Urothelium cell line (cell line): ENCODE measurements at places on chromosomes 4 and X.

DNA sequence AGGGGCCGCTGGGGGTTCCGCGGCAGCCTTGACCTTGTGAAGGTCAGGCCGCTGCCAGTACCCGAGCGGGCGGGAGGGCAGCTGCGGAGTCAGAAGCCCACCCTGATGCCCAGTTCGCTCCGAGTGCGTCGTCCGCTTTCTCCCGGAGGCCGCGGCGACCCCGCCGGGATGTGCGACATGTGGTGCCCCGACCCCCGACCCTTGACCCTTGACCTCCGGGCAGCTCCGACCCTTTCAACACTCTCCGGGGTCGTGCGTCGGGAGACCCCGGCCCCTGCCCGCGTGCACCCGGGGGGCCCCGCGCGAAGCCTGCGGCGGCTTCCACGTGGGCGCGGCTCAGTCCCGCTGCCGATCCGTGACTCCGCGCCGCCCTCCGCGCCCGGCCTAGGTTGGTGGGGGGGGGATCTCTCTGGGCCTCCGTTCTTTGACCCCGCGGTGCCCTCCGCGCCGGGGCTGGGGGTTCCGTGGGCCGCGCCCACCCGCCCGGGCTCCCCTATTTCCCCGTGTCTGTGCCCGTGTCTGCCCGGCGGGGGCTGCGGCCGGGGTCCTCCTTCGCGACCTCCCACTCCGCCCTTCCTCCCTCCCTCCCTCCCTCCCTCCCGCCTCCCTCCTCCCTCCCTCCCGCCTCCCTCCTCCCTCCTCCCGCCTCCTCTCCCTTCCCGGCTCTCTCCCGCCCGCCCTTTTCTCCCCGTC is 609 bp upstream of the SLC25A6 start:
- DNase-seq, result peak; percentile 30

- no peak for DNase-seq
Measured at GRCh38 chrX:57227691-57228090, 58.8 kb upstream of the FAAH2 start.

DNA sequence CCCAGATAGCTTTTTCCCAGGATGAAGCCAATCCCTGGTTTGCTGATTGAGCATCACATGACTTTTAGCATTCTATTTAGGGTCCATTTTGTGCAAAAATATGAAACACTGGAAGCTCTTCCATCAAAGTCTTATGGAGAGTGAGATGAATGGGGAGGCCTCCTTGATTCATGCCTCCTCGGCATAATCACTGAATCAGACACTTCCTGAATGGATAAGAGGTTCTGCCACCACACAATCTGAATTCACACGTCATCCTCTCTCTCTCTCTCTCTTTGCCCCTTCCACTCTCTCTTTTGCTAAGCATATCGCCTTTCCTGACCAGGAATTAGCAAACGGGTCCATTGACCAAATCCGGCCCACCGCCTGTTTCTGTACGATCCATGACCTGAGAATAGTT is 68.7 kb downstream of the CRMP1 start:
- DNase-seq, result no peak

DNA sequence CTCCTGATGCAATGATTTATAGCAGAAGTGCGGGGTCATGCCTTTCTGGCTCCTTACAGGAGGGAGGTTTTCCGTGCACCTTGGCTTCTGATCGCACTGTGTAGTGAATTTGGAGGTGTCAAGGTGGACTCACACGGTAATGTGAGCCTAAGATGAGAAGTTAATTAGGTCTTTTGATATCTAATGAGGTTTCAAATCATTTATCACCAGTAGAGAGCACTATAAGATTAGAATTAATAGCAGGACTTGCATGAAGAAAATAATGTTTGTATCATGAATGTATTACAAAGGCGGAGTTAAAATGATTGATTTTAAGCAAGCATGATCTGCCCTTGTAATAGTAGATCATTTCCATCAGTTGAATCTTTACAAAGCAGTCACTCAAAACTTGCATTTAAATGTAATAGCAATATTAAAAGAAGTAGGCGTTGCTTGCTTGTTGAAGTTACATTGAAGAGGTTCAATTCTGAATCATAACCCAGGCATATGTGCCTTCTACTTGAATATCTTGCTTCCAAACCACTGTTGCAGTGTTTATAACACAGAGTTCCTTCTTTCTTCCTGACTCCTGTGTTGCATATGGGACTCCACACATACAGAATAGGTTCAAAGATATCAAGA is 152.1 kb downstream of the FMR1NB start:
- DNase-seq, result no peak

DNA sequence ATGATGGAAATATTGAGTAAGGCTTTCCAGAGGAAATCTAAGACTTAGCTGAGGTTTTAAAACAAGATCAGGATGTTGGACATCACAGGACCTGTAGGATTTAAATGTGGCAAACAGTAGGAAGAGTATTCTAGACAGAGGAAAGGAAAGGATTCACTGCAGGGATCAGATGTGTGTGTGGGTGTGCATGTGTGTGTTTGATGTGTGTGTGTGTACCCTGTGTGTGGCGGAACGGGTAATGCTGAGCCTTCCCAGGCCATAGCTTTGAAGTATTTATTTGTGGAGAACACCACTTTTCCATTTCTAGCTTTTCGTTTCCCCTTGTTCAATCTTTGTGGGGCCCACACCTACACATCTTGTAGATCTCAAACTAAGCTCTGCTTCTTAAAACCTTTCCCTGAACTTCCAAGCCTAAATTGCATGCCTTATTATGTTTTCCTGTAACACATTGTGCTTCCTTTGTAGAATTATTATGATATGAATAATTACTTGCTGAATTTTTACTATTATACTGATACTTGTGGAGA is 6.9 kb downstream of the GUCY1A1 start:
- DNase-seq, result no peak

DNA sequence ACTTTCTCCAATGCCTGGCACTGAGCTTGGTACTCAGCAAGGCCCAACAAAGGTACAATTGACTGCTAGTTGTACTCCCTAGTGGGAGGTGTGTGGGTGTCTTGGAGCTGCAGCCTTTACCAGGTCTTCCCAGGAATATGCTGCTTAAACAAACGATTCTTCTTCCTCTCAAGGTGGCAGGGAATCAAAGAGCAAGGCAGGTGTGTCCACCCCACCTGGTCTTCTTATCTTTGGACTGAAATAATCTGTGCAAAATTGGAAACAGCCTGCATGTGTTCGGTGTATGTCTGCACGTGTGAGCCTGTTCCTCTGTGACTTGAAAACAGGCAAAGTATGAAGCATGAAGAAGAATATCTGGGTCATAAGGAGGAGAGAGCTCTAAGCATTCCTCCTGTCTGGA is 235.3 kb downstream of the PTTG2 start:
- DNase-seq, result no peak

- no peak for DNase-seq
Measured at GRCh38 chr4:75101906-75102786, 169.2 kb downstream of the PARM1 start.

DNA sequence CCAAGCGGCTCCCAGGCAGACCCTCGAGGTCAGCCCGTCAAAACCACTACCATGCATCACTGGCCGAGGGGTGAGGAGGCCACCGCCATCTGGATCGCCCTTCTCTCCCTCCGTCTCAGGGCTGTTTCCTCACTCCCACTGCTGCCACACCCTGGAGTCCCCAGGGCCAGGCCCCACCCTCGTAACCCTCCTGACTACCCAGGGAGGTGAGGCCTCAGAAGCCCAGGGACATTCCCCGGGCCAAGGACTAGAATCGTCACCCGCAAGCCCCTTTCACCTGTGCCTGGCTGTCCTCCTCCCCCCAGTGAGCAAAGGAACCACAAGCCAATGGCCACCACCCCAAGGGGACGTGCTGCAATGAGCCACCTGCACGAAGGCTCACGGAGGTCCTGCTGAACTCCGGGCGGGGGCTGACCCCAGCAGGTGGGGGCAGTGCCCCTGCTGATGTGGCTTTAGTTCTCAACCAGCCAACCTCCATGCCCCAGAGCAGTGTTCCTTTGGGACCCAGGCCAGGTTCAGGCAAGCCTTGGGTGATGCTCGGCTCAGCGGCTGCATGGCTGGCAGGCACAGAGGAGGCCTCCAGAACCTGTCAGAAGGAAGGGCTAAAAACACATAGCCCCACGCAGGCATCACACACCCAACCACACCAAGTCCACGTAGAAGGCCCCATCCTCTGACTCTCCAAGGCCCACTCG is 23.8 kb downstream of the PPP2R2C start:
- no peak for DNase-seq

- no peak for DNase-seq
Measured at GRCh38 chr4:166941629-166942028, 292.7 kb downstream of the SPOCK3 start.

DNA sequence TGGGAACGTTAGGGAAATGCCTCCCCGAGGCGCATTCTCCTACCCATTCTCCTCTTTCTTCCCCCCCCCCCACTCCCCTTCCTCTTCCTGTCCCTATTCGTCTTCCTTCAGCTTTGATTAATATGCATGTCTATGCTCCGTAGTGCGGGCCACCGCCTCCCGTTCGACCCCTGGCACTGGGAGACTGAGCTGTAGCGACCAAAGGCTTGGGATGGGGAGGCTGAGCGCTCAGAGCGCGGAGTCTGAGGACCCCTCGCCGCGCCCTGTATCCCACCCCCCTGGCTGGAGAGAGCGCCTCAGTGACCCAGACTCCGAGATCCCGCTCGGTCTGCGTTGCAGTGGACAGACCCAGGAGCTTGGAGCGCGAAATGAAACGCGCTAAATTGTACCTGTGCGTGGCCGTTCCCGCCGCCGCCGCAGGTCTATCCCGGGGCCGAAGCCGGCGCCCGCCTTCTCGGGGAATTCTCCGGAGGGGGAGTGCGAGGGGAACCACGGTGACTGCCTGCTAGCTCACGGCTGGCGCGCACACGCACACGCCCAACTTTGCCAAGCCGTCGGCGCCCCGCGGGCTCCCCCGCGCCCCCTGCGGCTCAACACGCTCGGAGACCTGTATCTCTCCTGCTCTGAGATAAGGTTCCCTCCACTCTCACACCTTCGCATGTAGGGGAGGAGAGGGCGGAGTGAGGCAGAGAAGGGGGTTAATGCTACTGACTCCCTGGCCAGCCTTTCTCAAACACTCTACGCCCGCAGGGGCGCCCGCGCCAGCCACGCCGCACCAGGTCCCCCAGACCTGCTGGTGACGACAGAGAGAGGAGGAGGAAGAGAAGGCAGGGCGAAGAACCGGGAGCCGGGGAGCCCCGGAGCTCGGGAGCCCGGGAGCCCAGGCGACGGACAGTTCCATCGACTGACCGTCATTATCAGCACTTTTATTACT is 1.5 kb upstream of the PTCHD1 start:
- no peak for DNase-seq

GRCh38 chr4:8854931-8855330 is 16.7 kb downstream of the HMX1 start:
- peak; percentile 60 for DNase-seq

DNA sequence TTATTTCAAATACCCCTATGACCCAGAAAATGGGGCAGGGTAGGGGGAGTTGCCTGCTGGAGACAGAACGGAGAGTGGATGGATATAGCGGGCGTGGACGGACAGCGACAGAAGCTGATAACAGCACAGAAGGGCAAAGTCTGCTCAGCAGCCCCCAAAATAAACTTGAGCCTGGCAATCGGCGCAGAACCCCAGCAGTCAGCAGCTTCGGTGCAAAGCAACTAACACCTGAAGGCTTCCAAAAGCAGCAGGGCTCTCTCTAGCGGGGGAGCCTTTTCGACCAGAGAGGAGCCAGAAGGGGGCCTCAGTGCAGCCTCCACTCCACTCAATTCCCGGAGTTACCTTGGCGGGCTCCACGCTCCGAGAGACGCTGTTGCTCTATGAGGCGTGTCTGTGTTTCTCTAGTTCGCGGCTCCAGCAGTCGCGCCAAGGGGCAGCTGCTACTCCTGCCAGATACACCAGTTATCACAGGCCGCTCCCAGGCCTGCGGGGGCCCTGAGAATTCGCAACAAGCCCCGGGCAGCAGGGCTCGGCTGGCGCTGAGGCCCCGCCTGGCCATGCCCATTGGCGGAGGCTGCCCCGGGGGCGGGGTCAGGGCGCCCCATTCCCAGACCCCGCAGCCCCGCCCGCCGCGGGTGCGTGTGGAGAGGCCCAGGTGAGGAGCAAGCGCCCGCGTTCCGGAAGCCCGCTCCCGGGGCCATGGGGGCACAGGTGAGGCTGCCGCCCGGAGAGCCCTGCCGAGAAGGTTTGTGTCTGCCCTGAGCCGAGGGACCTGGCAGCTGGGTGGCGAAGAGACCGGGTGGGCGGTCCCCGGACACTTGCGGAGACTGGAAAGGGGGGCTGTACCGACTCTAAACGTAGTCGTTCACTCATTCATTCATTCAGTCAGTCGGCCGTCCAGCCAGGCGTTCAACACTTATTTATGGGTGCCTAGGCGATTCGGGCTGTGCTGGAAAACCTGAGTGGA is at the start of the genes CNGA1 and NIPAL1:
TSS of gene CNGA1 (minus strand) at position 541 of the 967 bp plus-strand sequence. CDS start 63,992 bp downstream, outside the sequence.
TSS of gene NIPAL1 (plus strand) at position 632 of the 967 bp plus-strand sequence. CDS start at position 700, 68 bp downstream.
- peak; percentile 98 for DNase-seq

- no peak for DNase-seq
Measured at GRCh38 chrX:2492531-2493218, 8.1 kb downstream of the DHRSX start.

DNA sequence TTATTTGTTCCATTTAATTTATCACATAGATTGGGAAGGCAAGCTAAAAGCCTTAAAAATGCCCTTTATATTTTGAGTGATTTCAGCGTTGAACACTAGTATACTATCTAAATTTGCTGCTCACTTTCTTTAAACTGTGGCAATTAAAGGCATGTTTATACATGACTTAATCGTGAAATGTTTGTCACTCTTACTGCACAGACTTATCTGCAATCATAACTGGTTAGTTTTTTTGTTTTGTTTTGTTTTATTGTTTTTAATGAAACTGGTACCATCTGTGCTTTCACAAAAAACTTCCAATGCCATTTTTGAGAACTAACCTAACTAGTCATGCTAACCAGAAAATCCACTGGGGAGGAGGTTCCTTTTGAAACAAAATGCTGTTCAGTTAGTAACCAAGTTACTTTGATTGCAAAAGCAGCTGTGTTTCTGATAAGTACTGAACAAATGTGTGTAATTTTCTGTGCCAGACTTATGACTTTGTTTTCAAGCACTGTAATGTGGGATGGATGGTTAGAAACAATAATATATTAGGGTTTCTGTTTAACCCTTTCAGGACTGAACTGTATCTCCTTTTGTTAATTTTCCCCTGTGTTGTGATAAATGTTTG is 56.1 kb downstream of the CCKAR start:
- no peak for DNase-seq

DNA sequence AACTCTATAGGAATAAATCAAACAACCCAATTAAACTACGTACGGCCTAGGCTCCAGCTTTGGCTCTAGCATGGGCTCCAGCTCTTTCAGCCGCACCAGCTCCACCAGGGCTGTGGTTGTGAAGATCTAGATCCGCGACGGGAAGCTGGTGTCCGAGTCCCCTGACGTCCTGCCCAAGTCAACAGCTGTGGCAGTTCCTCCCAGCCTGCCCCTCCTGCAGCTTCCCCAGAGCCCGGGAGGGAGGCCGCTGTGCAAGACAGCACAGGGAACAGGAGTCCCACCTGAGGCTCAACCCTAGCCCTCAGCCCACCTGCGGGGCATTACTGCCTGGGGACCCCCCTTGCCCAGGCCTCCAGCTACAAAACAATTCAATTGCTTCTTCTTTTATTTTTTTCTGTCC is 2680.3 kb downstream of the PCDH7 start:
- no peak for DNase-seq

GRCh38 chr4:100935090-100935489 is 412.2 kb downstream of the PPP3CA start:
- peak; percentile 9 for DNase-seq

GRCh38 chrX:38634665-38635064 is 73.3 kb downstream of the TSPAN7 start:
- DNase-seq, result no peak
